Stimulated activated CD4-positive, alpha-beta T cell treated with anti-CD3 and anti-CD28 coated beads, Interleukin-1b, Interleukin-23, amount 100 ng/mL, for 1 hour (primary cell): ENCODE measurements at places on chromosomes 5 and 9.

- no peak for DNase-seq
These were observed 28.7 kb upstream of the MEGF9 start for GRCh38 chr9:120742951-120743416.

DNA sequence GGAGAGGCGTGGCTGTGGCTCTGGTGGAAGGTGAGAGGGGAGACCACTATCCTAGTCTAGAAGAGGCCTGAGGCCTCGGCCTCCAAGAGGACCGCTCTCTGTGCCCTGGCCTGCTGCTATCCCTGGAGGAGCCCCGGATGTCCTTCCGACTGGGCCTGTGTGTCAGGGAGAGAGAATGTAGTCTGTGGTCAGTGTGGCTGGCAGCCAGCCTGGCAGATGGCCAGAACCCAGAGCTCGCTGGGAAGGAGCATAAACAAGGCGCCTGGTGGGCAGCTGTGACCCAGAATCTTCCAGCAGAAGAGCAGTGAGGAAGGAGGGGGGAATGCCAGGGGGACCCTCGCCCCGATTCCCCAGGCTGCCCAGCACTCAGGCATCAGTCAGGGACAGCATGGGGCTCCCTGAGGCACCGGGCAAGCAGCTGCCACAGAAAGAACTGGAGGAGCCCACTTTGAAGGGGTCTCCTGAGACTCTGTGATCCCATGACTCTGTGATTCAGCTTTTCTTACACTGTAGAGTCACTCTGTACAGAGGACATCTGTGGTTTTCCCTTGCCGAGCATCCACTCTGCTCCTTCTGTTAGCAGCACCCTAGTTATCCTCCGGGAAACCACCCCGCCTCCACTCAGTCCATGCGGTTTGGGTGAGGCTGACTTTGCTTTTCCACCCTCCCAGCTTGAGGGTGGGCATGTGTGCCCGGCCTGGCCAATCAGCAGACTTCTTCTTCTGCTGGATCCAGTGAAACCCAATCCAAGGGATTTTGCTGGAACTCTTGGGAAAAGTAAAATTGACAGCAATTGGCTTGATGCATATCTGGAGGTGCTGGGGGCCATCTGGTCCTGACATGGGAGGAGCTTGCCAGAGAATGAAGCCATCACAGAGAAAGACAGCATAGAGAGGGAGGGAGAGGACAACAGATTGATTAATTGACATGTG lies 46.2 kb upstream of the PWWP2A start:
- DNase-seq: no peak

GRCh38 chr9:13284011-13284410 lies 4.5 kb upstream of the MPDZ start:
- no peak for DNase-seq

GRCh38 chr9:91408475-91408874 lies 15.2 kb downstream of the NFIL3 start:
- no peak for DNase-seq

- no peak for DNase-seq
These were observed 59.4 kb upstream of the BASP1 start for GRCh38 chr5:17157916-17158529.

GRCh38 chr5:82183828-82184227 lies 94.3 kb downstream of the RPS23 start:
- DNase-seq: no peak

- DNase-seq: no peak
These were observed 4.1 kb downstream of the ISOC1 start for GRCh38 chr5:129098488-129099183.
